Astrocyte (in vitro differentiated cells and primary cell): ENCODE measurements at places on chromosomes 5 and 9. TPM values are rescaled to one million over a fixed set of nuclear protein-coding genes. Genes with fewer than 3 reads are reported as not detected.

DNA sequence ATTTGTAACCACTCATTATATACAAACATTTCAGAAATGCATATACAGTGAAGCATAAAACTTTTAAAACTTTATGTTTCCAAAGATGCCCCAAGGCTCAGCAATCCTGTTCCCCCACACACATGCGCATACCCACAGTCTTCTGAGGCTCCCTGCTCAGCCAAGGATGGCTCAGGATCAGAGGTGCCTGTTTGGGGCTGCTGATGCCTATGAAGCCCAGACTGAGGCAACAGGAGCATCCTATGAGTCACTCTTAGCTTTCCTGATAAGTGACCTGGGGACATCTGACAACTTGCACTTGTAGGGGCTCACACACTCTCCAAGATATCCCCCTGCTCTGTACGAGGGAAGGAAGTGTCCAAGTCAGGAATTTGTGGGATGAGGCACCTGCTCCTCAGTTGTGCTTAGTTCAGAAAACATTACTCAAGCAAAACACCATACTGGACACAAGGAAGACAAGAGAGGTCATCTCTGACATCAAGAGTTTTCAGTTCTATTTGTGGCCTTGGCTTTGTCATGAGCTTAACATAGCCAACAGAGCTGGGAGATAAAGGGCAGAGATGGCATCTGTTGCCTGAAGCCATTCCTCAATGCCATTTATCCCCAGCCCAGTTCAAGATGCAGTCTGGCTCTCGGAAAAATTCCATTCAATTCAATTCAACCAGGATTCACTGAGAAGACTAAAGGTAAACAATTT lies 62.3 kb downstream of the NIPSNAP3B start:
- DNase-seq, result no peak

PRUNE2 gene
- total RNA-seq, result 7.7 and 8.7 TPM in 2 replicates

DNA sequence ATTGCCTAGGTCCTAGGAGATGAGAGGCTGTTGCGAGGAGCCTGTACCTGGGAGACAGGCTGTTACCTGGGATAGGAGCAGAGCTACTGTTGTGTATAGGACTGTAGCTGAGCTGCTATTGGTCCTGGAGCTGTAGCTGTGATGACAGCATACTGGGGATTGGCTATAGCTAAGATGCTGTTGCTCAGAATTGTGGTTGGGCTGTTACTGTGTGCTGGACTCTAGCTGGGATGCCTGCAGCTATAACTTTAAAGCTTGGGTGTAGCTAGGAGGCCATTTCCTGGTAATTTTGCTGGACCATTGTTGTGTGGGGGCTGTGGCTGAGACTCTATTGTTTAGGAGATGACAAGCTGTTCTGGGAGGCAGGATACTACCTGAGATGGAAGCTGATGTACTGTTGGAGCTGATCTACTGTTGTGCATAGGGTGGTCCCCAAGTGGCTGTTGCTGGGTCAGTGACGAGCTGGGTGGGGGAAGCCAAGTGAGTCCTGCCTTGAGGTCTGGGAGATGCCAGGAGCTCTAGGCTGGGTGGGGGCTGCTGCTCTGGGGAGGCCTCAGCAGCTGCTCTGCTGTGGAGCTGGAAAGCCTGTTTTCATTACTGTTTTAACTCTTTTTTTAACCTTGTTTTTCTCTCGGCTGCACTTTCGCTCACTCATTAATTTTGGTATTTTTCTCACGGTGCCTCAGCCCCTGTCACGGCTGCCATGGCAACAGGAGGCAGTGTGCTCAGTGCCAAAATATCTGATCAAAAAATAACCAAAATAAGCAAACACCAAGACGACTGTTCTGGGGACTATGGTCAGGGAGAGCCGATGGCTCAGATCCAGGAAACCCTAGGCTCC lies 3.0 kb upstream of the PCDH1 start:
- DNase-seq, result no peak

GRCh38 chr9:3793971-3794383 lies 268.2 kb upstream of the RFX3 start:
- DNase-seq, result peak; percentile 69

DNA sequence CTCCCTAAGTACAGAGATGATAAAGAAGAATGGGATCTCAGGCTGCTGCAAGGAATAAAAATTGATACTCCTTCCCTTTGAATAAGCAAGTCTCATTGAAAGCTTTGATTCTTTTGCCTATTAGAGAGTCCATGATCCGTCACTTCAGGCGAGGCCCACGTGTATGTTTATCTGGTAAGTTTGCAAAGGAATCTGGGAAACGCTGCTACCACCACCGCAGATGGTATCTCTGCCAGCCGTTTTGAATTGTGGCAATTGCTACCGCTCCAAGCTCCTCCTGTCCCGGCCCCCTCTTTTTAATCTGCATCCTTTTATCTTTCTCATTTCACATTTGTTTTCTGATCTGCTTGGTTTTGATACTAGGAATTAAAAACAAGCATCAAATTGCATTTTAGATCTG lies 42.9 kb upstream of the GRIA1 start:
- DNase-seq, result no peak

CHMP5 gene
- 108 and 109 TPM in 2 replicates for total RNA-seq

DMXL1 gene
- 24.5 and 26.0 TPM in 2 replicates for total RNA-seq

DNA sequence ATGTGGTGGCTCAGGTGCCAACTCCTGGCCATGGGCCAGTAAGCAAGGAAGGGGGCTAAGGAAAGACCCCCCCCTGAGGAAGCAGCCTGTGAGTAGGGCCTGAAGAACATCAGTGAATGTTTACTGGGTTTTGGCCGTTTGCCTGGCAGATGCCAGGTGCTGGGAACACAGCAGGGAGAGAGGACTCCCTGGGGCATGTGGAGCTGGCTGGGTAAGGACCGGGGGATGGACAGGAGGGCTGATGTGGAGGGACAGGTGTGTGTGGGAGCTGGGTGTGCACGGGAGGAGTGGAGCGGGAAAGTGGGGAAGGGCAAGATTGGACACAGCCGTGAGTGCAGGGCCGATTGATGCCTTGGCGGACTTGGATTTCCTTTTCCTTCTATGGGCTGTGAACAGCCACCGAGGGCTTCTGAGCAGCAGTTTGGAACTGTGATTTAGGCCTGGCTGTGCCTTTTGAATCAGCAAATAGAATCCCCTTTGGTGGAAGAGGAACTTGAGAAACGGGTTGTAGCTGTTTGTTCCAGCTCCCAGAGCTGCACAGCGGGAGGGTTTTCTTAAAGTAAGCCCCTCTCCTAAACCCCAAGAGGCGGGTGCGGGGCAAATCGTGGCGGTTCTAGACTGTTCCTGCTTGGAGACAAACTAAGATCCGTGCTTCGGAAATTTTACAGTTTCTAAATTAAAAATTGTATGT lies 3.1 kb downstream of the HMCN2 start:
- DNase-seq, result no peak

DNA sequence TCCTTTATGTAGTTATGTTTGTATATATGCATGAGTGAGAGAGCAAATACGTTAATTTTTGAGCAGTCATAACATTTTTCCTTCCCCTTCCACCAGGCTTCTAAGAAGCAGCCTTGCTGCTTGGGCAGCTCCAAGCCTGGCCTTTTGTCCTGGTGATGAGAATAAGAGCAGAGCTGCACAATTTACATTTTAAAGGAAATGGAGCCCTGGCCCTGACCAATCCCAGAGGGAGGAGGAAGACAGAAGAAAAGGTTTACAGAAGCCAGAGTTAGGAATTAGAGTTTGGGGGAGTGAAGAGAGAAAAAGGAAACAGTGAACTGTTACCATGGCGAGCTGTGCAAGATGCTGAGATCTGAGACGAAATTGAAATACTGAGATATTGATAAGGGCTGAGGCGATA lies 25.3 kb upstream of the EFNA5 start:
- no peak for DNase-seq

AFAP1L1 gene
- total RNA-seq, result 7.6 and 8.3 TPM in 2 replicates

GRCh38 chr5:172766287-172767108 lies 4.5 kb downstream of the DUSP1 start:
- peak; percentile 83 for DNase-seq

GRCh38 chr5:28517691-28518090 lies 1479.3 kb upstream of the CDH9 start:
- peak; percentile 6 for DNase-seq

- no peak for DNase-seq
These were observed 61.3 kb downstream of the GDA start for GRCh38 chr9:72210522-72210921.
